Brain (organoid and tissue), 16 donors: ENCODE measurements at places on chromosomes 5 and 9.

GRCh38 chr5:159050316-159051143 lies 49.2 kb downstream of the EBF1 start:
- no peak for DNase-seq

DNA sequence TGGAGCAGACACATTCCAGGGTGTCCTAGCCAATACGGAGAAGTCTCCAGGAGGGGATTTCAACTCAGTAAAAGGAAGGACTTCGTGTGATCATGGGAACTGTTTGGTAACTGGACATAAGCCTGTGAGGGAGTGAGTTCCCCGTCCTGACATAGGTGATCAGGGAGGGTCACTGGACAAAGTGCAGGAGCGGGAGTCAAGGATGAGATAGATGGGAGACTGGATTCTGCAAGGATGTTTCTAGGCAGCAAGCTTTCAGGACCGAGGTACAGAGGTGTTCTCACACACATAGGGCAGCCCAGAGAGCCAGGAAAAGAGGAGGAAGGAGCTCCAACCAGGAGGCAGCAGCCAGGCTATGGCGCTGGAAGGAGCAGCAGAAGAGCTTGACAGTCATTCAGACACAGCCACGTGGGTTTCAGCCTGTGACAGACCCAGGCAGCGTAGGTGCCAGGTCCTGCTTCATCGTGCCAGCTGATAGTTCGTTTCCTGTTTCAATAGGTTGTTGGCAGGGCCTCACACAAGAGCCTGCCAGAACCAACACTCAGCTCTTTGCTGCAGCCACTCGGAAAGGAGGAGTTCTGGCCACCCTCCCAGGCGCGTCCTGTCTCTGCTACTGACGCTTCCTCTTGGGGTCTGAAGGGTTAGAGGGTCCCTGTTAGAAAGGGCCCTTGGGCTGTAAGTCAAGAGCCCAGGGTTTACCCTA lies 84.1 kb downstream of the AMBP start:
- peak; percentile 90 for DNase-seq

GRCh38 chr5:62538017-62538942 lies 40.3 kb upstream of the LRRC70 start:
- no peak for DNase-seq

DNA sequence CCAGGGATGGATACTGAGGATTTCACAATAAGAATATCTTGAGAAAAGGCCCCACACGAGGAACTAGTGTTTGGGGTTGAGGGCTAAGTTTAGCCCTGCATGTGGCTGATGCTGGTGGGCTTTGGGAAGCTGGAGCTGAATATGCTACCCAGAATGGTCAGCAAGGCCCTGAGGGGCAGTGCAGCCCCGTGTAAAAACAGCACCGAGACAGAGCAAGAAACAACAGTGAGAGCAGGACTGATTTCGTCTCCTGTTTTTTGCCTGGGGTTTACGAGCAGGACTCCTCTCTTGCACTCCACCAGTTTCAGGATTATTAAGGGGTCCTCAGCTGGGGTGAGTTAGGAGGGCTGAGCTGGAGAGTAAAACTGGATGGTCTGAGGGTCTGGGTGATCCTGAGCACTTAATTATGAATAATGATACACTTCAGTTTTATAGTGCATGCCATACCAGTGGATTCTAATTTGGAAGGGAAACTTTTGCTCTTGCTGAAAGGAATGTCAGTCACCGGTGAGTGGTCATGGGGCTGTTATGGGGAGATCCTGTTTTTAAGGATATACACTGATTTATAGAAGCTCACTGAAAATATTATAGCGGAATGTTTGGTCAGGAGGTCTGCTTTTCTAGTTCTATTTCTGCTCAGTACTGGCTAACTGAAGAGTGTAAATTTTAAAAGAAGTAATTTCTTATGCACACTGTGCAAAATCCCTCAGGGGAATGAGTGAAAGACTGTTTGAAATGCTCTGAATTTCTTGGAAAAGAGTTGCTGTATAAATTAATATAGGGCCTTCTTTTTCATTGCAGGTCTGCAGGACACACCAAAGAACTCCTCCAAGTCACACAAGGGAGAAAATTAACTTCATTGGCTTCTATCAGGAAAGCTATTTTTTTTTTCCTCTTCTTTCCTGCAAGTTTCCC lies 42.7 kb upstream of the NFIB start:
- no peak for DNase-seq

DNA sequence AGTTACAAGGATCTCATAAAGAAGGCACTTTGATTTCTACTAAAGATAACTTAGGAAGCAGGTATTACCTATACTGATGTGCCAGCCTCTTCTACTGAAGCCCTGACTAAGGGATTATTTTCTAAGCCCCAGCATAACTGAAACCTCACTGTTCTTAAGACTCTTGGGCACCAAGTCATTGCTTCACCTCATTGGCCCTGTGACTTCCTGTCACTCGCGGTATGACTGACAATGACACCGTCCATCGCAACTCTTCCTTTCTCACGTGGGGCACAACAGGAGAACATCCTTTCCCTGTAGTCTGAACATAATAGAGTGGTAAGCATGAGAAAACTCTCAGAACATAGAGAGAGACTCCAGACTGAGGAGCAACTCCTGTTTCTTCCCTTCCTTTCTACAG lies 6.4 kb downstream of the OR2V2 start:
- no peak for DNase-seq

DNA sequence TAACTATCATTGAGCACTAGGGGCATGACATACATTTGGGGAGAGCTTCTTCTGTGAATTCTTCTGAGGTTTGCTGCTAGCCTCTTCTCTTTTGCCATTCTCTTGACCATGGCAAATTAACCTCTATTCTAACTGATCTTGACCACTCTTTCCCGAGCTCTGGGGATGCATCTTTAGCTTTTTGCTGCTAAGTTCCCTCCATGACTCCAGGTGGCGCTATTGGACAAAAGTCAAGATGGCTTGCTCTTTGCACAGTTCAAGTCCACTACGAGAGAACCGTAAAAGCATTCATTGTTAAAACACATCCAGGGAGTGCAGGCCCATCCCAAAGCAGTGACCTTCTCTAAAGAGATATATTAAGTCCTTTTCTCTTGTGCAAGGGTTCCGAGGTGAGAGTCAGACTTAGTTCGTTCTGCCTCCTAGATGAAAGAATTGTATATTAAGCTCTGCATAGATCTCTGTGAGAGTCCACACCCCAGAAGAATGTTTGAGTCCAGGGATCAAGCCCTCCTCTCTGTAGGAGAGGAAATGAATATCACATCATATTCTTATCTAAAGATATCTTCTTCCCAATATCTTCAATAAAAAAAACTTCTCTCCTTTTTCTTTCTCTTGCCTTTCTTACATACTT lies 1152.9 kb upstream of the CDH6 start:
- peak; percentile 61 for DNase-seq

DNA sequence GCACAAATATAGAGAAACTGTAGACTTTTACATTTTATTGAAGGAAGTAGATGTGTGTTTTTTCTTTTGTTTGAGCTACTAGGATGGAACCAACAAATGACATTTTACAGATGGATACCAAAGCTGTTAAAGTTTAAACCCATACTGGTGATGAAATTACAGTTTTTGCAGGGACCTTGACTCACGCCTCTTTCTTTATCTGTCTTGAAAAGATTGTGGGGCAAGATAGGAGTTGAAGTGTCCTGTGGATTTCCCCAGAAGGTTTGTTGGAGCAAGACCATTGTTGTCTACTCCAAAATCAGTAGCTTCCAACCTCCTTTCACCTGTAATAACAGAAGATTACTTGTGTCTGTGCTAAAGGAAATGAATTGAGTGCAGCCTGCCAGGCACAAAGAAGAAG lies 4.1 kb upstream of the C5orf63 start:
- no peak for DNase-seq

DNA sequence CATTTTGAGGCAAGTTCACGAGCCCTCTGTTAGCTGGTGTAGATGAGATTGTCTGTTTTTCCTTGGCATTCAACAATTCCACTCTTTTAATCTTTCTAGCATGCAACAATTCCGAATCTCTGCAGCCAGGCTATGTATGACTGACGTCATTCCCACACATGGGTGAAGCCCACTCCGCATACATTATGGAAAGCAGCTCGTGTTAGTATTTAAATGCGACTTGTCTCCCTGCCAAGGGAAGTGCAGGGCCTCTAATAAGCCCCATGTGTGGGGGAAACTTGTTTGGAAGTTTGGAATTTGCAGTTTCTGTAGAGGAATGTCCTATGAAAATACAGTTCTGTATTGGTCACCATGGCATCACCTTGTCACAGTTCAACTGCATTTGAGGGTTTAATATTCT lies 146.0 kb upstream of the FBXL7 start:
- DNase-seq, result peak; percentile 83

DNA sequence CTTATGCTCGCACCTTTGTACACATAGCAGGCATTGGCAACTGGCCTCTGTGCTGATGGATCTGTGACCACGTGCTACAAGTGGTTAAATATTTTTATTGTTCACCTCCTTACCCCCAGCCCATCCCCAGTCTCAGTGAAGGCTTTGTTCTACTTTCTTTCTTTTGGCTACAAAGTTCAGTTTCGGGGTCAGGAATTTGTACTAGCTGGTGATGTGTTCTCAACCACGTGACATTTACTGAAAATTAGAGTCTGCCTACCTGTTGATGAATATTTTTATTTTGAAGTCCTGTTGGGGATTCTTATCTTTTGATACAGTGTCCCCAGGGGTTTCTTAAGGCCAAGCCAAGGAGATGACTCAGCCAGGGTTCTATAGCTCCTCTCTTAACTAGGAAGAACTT lies 47.8 kb downstream of the C9orf57 start:
- DNase-seq, result no peak

GRCh38 chr5:111746791-111747190 lies 10.2 kb downstream of the NREP start:
- no peak for DNase-seq

DNA sequence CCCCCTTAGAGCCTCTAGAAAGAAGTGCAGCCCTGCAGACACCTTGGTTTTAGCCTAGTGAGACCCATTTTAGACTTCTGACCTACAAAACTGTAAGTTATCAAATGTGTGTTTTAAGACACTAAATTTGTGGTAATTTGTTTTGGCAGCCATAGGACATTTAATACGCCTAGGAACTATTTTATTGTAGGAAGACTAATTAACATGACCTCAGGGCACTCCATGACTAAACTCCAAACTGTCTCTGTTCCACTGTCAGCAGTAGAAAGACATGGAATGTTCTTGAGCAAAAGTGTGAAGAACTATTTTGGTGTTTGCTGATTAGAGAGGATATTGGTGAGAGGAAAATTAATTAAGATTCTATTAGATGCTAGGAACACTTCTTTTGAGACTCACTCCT lies 4.1 kb upstream of the APC start:
- DNase-seq, result no peak

DNA sequence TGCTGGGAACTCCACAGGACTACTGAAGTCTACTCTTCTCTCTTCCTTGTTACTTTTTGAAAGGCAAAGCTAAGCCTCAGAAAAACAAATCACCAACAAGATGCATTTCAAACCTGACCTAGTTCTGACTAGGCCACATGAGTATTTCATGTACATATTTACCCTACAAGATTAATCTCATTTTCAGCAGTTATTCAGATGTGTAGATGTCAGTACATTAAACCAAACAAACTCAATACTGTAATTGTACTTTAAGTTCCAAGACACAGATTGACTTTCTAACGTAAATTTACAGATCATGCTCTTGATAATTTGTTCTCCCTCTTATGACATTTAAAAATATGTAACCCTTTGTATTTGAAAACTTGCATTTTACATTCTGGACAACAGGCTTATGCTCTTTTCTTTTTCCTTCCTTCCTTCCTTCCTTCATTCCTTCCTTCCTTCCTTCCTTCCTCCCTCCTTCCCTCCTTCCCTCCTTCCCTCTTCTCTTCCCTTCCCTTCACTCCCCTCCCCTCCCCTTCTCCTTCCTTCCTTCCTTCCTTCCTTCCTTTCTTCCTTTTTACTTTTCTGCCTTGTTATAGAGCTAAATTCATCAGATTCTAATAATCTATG lies 1653.4 kb downstream of the EFNA5 start:
- DNase-seq, result no peak

GRCh38 chr5:116037236-116037822 lies 5.1 kb downstream of the ARL14EPL start:
- no peak for DNase-seq

DNA sequence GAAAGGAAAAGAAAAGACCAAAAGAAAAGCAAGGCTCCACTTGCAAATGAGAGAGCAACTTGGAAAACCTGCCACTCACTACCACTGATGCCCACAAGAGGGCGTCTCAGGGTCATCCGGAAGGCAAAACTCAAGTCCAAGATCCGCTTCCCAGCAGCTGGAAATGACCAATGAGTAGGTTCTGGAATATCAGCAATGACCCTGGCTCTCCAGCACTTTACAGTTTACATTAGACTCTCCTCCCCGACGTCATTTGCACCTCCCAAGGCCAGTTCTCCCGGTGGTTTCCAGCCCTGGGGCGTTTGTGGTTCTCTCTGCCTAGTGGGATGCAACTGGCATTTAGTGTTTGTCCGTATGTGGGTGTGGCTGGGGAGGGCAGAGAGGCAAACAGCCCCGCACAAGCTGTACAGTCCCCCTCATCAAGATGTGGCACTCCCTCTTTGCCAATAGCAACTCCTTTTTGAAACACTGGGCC lies 193.8 kb upstream of the ZNF618 start:
- peak; percentile 87 for DNase-seq

GRCh38 chr5:106720367-106720766 lies 950.4 kb downstream of the EFNA5 start:
- peak; percentile 2 for DNase-seq

DNA sequence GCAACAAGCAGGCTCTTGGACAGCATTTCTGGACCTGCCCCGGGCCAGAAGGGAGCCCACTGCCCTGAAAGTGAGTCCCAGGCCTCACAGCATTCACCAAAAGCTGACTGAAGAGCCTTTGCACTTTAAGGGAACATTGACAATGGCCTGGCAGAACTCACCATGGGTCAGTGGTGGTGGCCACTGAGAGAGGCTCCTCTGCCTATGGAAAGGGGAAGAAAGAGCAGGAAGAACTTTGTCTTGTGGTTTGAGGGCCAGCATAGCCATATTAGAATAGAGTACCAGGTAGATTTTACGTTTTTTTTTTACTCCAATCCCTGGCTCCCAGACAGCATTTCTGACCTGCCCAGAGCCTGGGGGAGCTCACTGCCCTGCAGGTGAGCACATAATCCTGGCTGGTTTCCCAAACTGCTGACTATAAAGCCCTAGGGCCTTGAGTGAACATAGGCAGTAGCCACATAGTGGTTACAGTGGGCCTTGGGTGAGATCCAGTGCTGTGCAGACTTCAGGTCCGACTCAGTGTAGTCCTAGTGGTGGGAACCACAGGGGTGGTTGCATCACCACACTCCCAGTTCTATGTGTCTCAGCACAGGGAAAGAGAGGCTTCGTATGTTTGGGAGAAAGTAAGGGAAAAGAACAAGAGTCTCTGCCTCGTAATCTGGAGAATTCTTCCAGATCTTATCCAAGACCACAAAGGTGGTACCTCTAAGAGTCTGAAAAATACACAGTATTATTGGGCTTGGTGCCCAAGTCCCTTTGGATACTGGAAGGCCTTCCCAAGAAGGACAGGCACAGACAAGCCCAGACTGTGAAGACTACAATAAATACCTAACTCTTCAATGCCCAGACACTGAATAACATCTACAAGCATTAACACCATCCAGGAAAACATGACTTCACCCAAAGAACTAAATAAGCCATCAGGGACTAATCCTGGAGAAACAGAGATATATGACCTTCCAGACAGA lies 89.5 kb downstream of the TSSK1B start:
- DNase-seq, result no peak
